ENCODE measurements at places on chromosomes 1 and 21.

DNA sequence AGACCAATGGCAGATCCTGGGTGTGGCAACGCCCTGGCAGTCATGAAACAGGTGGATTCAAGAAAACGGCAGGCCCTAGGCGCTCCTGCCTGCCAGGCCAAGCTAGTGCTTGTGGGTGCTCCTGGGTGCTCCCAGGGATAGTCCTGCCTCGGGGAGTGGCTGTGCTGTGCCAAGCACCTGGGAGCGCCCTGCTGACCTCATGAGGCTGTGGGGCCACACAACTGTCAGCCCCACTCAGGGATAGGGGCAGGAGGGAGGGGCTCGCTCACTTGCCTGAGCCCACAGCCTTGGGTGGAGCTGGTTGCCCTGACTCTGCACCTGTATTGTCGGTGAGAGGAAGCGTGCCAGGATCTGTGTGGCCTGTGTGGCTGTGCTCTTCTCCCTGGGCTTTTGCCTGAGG, 9.4 kb downstream of the SNAP47 start:
- DNase-seq: no peak

- DNase-seq: no peak
Measured at GRCh38 chr1:189783456-189783855, 694.2 kb downstream of the BRINP3 start.

- peak; percentile 6 for DNase-seq
Measured at GRCh38 chr1:180188091-180188506, 33.4 kb downstream of the QSOX1 start.

DNA sequence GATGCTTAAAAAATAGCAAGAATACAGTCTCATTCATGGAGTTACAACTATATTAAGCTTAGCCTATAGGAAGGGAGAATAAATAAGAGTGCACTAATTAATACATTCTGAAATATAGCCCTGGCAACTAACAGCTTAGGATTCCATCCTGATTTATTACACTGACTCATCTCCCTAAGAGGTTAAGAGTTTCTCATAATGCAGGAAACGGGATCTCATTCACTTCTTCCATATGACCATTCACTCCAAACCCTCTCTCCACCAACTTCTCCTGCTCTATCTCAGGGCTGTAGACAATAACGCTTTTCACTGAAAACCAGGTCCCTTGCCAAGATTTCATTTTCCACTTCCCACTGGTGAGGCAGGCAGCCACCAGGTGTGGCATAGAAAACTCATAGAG, 168.5 kb upstream of the PLD5 start:
- no peak for DNase-seq

All from GF-D8 (cell line).